Hypothalamus (tissue), 51 donors: ENCODE measurements at places on chromosomes 2 and 18.

DNA sequence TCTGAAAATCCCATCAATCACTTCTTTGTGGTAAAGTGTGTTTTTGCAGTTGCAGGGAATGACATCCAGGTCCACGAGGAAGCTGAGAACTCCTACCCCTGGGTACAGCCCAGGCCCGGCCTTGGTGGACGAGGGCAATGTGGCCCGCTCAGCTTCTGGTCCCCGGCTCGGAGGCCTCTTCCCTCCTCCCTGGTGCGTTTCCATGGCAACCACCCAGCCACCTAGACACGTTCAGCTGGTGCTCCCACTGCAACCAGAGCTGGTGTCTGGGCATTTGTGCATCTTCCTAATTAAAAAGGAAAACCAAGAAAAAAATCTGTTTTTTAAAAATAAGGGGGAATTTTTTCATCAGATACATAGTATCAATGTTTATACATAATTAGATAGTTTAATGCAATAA is 603.6 kb upstream of the SALL3 start:
- no peak for DNase-seq

DNA sequence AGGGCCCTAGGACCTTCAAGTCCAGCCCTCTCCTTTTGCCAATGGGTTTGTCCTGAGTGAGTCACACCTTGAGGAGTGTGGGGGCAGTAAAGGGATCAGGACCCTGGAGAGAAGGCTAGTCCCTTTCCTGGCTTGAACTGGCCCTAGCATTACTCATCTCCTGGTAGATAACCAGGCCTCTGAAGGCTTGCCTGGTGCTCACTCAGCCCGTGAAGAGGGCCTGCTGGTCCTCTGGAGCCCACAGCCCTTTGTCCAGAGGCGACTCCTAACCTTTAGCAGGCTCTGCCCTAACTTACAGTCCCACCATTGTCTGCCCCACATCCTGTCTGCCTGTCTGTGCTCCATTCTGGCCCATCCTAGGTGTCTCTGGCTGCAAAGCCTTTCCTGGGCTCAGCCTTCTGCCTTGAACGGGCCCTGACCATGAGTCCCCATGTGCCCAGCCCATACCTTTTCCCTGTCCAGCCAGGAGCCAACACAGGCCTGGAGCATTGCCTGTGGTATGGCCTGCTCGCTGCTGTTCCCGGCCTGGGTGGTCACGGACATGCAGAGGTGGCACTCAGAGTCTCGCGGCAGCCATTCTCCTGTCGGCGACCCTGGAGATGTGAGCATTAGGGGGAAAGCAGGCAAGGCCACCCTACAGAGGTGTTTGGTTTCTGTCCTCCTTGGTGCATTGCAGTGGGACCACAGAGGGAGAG is 5.0 kb downstream of the SFTPB start:
- no peak for DNase-seq

DNA sequence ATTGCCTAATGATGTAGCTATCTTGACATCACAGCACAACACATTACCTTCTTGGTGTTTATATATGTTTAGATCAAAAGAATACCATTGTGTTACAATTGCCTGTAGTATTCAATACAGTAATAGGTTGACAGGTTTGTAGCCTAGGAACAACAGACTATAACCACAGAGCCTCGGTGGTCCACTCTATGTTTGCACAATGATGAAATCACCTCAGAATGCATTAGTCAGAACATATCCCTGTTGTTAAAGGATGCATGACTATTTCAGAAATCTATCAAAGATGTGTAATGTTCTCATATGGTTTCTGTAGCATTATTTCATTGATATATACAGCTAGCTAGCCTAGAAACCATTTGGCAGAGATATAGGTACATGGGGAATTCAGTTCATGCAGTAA is 8.9 kb downstream of the METTL5 start:
- no peak for DNase-seq

GRCh38 chr2:239285071-239285931 is 115.5 kb downstream of the HDAC4 start:
- no peak for DNase-seq

DNA sequence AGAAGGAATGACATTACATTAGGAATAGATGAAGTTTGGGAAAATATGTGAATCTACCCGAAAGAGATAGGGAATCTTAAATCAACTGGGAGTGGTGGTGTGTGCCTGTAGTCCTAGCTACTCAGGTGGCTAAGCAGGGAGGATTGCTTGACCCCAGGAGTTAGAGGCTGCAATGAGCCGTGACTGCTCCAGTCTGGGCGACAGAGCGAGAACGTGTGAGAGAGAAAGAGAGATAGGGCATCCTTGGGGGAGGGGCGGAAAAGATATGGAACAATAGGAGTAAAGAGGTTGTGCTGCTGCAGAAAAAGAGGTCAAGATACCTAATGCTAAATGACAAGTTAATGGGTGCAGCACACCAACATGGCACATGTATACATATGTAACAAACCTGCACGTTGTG is 47.1 kb upstream of the ADAM23 start:
- no peak for DNase-seq

DNA sequence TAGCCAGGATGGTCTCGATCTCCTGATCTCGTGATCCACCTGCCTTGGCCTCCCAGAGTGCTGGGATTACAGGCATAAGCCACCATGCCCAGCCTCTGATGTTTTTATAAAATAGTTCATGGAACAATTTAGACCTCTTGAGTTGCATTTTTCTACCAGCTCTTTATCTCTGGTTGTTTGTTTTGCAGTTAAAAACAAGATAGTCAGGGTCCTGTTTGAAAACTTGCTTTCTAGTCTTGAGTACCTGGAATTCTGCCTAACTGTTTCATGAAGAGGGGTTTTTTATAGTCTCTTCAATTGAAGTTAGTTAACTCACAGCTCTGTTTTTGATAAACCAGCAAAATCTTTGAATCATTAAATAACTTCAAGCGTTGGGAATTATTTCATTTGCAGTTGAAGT is 244.8 kb downstream of the PARD3B start:
- no peak for DNase-seq

GRCh38 chr2:148184976-148185375 is 164.1 kb downstream of the MBD5 start:
- no peak for DNase-seq

GRCh38 chr18:21314724-21315123 is 72.7 kb downstream of the GREB1L start:
- DNase-seq = no peak

DNA sequence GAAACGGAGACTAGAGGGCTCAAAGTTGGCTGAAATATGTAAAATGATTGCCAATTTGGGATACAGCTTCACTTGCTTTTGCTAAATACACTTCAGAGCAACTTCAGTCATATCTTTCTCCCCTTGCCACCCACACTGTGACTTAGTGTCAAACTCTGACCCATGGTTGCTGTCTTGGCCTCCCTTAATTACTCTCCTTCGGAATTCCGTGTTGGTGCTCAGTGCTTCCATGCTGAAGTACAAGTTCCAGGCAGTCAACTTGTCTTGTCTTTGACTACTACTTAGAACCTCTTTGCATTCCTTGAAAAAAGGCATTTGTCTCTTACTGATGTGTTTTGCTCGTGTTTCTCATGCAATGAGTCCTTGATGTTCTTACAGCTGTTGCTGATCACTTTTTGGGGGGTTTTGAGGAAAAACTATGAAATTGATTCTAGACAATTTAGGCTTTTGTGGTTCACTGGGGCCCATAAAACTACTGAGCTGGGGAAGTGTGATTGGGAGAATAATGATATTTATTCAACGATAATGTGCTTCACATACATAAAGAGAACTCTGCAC is 146.0 kb downstream of the UBE2E3 start:
- no peak for DNase-seq

GRCh38 chr2:188414411-188414810 is 122.7 kb downstream of the GULP1 start:
- no peak for DNase-seq

- DNase-seq = no peak
Measured at GRCh38 chr2:106184394-106184793, 9.7 kb downstream of the UXS1 start.

DNA sequence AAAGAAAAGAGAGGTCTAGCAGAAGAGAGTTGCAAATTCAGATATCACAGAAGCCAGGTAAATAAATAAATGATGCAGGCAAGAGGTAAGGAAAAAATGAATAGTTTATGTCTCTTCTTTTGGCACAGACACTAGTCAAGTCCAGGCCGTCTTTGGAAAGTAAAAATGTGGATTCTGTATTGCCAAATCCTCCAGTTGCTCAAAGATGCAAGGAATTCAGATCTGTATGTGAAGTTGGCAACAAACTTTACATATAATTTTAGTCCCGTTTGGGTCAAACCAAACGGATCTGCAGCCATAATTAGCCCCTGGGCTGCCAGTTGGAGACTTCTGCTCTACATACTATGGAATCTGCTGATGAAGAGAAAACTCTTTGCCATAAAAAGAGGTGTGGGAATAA is 200.5 kb upstream of the RND3 start:
- DNase-seq = no peak

- no peak for DNase-seq
Measured at GRCh38 chr2:137888845-137889244, 75.4 kb upstream of the HNMT start.

DNA sequence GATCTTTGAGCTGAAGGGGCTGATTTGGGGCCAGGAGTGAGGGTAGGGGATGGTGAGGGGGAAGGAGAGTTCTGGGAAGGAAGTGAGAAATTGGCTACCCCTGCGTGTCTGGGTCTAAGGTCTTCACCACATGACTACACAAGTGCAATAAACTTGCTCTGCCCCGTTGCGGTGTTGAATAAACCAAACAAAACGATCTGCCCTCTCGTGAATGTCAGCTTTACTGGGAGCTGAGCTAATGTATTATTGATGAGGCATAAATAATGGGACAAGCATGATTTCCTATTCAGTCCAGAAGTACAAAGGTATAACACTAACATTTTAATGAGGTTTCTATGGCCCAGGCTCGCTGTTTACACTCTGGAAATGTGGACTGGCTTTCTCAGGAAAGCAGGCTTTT is 8.0 kb upstream of the CFAP221 start:
- DNase-seq = no peak

DNA sequence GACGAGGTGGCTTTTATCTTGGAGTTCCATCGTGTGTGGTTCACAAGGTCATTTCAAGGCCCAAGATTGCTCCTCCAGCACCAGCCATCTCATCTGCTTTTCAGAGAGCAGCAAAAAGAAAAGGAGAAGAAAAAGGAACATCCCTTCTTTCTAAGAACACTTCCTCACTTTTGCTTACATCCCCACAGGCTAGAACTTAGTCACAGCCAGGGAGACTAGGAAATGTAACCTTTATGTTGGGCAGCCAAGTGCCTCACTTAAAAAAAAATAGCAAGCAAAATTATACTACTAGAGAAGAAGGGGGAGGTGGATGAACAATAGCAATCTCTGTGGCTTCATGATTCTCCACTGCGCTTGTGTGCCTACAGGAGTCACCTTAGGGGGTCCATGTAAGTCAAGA is 141.8 kb downstream of the SMAD2 start:
- DNase-seq = no peak

DNA sequence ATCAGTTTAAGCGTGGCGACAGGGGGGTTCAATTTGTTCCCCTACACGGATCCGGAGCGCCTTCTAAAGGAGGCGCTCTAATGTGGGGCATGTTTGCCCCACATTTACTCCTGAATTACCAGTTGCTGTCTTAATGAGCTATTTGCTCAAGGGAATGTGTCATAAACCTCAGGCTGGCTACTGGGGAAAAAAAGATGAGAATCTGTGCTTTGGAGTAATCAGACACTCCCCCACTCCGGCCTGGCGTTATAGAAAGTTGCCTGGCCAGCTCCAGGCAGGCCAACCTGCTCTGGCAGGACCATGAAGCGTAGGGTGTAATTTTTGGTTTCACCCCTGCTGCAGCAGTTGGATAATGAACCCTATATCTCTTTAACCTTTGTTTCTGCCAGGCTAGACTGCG is 31.0 kb upstream of the MAP3K20 start:
- DNase-seq = no peak

GRCh38 chr2:70807102-70807827 is 13.1 kb downstream of the CLEC4F start:
- DNase-seq = no peak

- no peak for DNase-seq
Measured at GRCh38 chr18:3538954-3539617, 89.1 kb downstream of the TGIF1 start.

DNA sequence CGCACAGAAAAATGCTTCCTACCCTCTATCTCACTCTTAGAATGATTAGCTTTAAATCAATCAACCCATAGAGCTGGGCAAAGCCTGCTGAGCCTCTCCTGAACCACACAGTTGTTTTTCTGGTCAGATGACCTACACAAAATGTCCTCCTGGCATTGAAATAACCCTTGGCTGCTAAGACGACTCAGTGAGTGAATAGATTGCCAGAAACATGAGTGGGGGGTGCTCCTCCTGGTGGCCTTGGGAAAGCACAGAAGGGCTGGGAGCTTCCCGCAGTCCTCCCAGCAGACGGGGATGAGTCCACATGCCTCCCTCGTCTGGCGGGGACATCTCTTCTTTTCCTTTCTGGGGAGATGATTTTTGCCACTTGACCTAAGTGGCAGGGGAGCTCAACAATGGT is 14.9 kb downstream of the MAL start:
- DNase-seq = no peak

DNA sequence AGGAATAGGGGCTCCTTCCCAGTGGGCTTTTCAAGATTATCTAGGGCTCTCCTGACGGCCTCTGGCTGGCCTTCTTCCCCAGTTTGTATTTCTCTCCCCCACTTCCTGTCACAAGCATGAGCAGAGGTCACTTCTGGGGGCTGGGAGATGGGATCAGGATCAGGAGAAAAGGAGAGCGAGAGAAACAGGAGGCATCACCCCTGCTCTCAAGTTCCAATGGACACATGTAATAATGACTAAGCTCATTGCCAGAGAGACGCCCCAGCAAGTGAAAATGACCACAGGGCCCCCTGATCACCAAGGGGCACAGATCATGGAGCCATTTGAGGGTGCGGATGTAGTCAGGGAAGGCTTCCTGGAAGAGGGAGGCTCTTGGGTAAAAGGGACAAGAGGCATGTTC is 92.1 kb downstream of the SMAD7 start:
- no peak for DNase-seq

- DNase-seq = no peak
Measured at GRCh38 chr2:20157193-20157891, 67.6 kb downstream of the SDC1 start.
